ENCODE measurements at places on chromosomes 1 and 21.

- DNase-seq = no peak
Measured at GRCh38 chr1:184061396-184062003, 10.0 kb downstream of the TSEN15 start.

DNA sequence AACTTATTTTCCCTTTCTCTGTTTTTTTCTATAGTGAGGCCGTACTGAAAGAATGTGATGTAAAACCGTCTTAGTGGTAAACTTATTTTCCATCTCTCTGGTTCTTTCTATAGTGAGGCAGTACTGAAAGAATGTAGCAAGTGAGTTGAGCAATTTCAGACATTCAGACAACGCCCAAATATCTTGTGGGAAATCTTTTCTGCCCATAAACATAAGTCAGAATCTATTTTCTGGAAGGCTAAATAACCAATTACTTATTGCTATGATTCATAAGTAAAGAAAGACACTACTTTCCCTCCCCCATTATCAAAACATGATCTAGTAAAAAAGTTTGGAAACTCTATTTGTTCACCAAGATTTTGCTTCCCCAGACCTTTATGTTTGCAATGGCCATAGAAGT, 18.8 kb upstream of the SCCPDH start:
- peak; percentile 87 for DNase-seq

DNA sequence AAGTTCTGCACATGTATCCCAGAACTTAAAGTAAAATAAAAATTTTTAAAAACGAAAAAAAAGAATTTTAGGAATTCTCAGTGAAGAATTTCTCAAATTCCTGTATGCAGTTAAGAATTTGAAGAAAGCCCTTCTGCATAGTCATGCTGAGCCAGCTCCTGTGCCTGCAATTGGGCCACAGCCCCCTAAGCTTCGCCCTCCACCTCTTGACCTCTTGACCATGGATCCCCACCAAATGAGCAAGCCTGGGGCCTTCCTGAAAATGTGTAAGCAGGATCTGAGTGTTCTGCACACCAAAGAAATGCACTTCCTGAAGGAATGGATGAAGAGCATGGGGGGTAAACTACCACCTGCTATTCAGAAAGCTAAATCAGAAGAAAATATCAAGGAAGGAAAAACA, 52.0 kb downstream of the NBPF6 start:
- no peak for DNase-seq

GRCh38 chr1:100070201-100070939, 62.4 kb downstream of the SASS6 start:
- no peak for DNase-seq

DNA sequence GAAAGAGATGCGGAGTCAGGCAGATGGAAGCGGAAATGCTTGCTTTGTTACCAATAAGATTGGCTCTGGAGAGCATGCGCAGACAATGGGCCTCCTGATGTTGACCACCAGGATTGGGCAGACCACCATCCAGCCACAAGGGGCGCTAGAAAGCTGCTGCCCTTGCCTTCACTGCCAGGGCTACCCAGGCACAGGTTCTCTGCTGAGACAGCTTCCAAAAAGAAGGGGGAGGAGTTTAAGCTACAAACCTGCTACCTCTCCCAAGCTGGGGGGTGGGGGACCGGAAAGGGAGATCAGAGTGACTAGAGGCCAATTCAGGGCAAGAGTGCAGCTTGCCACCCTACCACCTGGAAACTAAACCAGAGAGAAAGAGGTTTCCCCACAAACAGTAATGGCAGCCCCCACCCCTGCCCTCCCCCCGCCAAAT, 369.7 kb downstream of the RRAGC start:
- no peak for DNase-seq

- no peak for DNase-seq
Measured at GRCh38 chr1:229507502-229507901, 639 bp downstream of the NUP133 start.

GRCh38 chr1:106960412-106960811, 96.1 kb upstream of the PRMT6 start:
- DNase-seq = no peak

- peak; percentile 39 for DNase-seq
Measured at GRCh38 chr1:213327017-213327667, 276.1 kb downstream of the RPS6KC1 start.

GRCh38 chr1:63690966-63691700, 82.7 kb upstream of the ROR1 start:
- DNase-seq = no peak

GRCh38 chr1:30607723-30608122, 115.7 kb downstream of the MATN1 start:
- DNase-seq = no peak

Measured in osteoblast (primary cell).